ENCODE measurements at places on chromosomes 13 and 19.

GRCh38 chr13:94317063-94317491, 162.4 kb downstream of the DCT start:
- DNase-seq: no peak

DNA sequence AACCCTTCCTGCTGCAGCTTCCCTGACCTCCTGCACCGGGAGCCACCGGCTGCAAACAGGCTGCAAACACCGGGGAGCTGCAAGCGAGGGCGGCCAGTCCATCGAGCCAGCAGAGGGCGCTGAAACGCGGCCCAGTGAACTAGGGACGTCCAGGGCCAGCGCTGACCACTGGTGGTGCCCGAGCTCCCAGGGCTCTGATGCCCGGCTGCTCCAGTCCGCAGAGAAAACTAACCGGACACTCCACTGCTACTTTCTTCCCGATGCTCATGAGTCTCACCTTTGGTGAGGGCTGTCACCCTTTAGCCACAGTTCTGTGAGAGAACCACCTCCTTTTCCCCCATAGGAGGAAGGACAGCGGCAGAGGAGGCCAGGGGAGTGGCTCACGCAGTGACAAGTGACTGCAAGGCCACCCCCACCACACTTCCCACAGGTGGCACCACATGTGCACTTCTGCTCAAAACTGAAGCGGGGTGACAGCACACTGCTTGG, 82.8 kb upstream of the MTIF3 start:
- peak; percentile 56 for DNase-seq

GRCh38 chr19:39100500-39101166, 16.5 kb downstream of the ACP7 start:
- no peak for DNase-seq

GRCh38 chr13:36438594-36439483, 6.5 kb downstream of the CCNA1 start:
- DNase-seq: no peak

DNA sequence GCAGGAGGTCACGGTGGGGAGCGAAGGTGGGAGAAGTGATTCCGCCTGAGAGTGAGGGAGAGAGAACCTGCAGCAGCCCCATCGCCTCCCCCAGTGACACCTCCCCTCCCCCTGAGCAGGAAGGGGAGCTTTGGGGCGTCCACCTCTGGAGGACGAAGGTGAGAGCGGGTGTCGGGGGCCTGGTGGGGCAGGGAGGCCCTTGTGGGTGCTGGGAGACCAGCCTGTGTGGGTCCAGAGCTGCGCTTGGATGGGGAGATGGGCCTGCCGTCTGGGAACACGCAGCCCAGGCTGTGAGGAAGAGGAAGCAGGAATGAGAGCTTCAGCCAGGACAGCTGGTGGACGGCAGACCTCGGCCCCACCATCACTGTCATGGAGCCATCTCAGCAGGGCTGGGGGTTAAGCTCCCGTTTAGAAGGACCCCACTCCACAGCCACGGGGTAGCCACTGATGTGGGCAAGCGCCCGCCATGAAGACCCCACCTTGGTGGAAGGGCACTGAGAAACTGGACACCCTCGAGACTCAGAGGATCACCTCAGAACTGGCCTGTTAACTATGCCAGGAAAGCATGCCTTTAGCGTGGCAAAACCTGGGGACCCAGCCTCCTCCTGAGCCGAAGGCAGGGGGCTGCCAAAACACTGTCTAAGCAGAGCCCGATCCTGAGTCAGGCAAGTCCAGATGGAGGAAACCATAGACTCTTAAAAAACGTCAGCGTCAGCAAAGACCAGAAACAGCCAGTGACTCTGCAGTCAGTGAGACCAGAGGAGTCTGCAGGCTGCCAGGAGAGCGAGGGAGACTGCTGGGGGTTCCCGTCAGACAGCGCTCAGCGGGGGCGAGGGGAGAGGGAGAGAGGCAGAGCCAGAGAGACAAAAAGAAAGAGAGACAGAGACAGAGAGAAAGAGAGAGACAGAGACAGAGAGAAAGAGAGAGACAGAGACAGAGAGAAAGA, 6.4 kb upstream of the PROZ start:
- DNase-seq: no peak

DNA sequence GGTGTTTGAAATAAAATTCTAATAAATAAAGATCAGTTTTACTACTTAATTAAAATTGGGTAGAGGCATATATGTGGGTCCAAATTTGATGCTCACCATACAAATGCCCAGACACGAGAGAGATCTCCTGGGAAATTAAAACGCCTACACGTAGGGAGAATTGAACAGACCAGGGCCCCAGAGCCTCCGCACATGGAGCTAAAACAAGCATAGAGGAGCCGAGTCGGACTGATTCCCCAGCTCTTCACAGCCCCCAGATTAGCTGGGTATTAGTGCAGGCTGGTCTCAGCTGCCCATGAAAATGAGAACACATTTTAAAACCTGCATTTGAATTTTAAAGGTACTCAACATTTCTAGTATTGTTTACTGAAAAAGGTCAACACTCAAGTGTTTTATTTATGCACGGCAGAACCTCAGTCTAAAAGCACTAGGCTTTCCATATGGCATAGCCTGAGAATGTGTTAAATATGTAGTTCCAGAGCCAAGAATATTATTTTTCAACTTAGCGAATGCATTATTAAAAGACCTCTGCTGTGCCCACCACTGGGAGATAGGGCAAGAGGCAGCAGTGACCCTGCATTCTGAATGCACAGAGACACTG, 344.8 kb downstream of the ENOX1 start:
- no peak for DNase-seq

GRCh38 chr19:58009666-58010301, 7.2 kb upstream of the ZNF606 start:
- no peak for DNase-seq

DNA sequence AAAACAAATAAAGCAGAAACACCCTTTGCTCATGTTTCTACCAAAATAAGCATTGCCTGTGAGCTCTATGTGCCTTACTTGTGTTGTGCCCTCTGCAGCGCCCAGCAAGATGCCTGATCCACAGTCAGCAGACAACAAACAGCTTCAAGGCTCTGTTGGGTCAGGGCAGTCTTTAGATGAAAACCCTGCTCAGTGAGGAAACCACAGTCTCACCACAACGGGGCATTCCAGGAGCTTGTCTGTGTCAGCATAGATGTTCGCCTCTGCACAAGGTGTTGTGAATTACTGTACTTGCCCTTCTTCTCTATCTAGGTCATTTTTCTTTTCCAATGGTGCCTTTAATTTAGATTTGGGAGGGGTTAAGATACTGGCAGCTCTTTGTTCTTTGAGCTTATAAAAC, 251.9 kb downstream of the COL4A1 start:
- peak; percentile 7 for DNase-seq

GRCh38 chr19:1074544-1075283, 7.7 kb downstream of the ARHGAP45 start:
- peak; percentile 37 for DNase-seq

DNA sequence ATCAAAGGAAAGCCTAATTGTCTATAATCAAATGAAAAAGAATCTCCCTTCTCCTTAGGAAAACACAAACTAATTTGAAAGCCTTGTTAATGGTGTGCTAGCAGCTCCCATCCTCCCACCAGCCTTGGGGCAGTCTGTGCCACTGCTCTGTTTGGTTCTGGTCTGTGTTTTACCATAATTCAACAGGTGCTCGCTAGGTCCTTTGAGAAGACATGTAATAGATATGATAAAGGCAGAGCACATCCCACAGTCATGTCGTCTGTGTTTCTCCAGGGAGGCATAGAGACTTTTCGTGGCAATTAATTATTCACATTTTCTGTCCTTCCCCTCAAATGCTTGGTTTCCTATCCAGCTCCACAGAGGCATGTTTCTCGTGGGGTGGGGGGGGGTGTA, 23.8 kb downstream of the FAM124A start:
- DNase-seq: no peak

DNA sequence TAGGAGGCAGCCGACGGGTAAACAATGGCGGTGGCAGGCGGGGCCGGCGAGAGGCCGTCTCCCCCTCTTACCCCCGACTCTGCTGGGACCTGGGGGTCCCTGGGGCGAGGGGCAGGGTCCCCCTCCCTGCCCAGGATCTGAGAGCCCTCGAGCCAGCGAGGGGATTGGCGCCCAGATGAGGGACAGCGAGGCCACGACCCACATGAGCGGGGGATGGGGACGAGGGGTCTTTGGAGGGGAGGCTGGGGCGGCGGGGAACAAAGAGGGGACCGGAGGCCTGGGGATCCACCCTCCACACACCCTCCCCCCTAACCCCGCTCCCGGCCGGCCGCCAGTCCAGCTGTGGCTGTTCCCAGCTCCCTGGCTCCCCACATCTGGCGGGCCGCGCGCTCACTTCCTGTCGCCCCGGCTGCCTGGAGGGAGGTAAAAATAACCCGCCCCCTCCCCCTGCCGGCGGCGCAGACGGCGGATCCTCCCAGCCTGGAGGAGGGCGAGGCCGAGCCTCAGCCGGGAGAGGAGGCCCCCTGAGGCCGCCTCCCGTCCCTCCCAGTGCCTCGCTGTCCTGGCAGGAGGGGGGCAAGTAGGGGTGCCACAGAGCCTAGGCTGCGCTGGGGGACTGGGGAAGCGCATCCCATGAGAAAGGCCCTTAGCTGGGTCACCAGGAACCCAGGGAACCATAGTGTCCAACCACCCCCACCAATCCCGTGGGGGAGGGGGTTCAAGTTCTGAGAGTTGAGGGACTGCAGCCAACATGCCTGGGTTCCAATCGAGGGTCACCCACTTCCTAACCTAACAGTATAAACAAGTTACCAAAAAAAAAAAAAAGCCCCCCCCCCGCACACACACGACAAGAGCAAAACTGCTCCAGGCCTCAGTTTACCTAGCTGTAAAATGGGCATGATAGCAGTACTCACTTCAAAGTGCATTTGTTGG, 29.3 kb upstream of the NANOS3 start:
- peak; percentile 92 for DNase-seq

DNA sequence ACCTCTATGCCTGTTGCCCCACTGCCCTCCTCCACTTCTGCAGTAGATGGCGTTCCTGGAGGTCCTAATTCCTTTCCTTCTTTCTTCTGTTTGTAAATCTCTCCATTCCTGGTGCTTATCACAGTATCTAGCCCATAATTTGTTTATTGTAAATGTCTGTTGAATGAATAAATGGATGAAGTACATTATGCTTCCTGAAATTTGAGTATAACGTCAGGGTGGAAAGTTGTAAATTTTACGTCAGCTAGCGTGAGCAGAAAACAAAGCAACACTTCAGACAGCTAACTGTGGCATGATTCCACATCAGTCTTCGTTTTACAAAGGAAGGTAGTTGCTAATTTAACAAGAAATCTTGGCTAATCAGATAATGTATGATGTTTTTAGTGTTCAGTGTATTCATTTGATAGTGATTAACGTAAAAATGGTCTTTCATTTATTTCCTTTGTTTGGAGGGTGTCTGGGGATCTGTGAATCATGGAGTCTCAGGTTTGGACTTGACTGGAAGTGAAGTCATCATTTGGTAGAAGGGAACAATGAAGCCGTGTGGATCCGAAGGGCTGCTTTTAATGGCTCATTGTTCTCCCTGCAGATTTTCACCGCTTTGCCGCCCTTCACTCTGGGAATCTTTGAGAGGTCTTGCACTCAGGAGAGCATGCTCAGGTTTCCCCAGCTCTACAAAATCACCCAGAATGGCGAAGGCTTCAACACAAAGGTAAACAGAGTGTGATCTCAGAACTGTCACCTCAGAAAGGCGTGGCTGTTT, 215.1 kb downstream of the SHISA2 start:
- DNase-seq: no peak

DNA sequence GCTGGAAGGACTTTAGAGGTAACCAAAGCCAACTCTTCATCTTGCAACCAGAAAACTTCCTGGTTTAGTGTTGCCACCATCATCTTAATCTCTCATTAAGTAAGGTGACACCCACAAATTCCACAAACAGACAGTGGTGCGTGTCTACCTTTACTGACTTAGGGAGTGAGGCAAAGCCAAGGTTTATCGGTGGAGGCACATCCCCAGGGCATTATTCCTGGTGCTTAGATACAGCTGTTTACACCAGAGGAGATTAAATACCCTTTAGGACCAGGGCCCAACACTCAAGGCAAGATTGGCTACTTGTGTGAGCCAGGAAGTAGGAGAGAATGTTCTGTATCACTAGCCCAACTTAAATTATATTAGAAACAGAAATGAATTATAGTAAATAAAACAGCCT, 9.5 kb downstream of the STOML3 start:
- no peak for DNase-seq

GRCh38 chr13:95620825-95621498, 23.5 kb downstream of the DZIP1 start:
- DNase-seq: no peak

DNA sequence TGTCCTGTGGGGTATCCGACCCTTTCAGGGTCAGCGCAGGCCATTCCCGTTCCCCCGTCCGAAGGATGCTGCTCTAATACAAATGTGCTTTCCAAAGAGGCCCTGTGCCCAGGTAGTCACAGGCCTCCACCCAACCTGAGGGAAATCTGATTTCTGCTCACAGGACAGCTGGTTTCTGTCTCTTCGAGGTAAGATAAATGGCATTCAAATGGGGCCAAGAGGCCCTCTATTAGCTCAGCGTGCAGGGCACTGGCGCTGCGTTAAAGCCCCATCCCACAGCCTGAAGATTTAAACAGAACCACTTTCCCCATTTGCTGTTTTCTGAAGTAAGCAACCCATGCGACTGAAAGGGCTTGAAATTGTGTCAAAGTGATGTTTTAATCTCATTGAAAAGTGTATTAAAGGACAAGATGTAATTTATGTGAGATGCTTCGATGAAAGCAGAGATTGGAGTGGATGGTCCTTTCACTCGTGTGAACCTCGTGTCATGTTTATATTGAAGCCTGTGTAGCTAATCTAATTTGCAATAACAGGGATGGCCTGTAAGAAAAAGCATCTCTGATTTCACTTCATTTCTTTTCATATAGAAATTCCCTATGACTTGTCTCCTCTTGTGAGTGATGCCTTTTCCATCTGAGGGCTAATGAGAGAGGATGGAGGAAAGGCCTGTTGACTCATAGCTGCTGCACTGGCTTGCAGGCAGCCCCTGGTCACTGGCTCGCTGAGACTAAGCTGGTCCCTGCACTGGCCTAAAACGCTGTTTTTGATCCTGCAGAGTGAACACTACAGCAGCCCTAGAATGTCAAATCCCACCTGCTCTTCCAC, 7.3 kb upstream of the SOX1 start:
- no peak for DNase-seq

GRCh38 chr13:111474136-111475002, 153.9 kb downstream of the TEX29 start:
- DNase-seq: peak; percentile 62

DNA sequence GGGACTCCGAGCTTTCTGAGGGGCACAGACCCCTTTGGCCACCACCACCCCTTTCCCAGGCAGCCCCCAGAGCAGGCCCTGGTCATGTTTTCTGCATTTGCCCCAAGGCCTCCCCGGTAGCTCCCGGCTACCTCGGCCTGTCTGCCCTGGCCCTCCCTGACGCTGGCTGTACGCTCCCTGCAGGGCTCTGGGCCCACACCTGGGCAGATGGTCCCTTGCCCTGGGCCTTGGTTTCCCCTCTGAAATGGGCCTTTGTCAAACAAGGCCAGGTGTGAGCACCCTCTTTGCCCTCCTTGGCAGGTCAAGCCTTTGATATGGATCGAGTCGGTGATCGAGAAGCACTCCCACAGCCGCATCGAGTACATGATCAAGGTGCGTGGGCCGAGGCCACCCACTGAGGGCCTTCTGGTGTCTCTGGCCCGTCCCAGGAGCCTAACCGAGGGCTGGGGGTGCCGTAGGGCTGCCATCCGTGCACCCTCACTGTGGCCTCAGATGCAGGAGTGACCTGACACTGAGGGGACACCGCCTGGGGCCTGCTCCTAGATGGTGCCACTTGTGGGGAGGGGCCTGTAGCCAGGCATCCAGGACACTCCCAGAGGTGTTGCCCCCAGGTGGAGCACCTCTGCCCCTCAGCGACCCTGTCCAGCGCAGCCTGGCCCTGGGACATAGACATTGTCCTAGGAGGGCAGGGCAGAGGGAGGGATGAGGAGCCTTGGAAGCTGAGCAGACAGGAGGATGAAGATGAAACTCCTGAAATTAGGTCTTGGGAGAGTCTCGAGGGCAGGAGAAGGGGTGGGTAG, 30.3 kb downstream of the AP1M1 start:
- no peak for DNase-seq
